ENCODE measurements at places on chromosomes 4 and X.
A peak's percentile ranks its signal among the peaks of the same experiment; 100 is the strongest.

GRCh38 chr4:178296669-178297068, 854.4 kb upstream of the AGA start:
- no peak for DNase-seq

DNA sequence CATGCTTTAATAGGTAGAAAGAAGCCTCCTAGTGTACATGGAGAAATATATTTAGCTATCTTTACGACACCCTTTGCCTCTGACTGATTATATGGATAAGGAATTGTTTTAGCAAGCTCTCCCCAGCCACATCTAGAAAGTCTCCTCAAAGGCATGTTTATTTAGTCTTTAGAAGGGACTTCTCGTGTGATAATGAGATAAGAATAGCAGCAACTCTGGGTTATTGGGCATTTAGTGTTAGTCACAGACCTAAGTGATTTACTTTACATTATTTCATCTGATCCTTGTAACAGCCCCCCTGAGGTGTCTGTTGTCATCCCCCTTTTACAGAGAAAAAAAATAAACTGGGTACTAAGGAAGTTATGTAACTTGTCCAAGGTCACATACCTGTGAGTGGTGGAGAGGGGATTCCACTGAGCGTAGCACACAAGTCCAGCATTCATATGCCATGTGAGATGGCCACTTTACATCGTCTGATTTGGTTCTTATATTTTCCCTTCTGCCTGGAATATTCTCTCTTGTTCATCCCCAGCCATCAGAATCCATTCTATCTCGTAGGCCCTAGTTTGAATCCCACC, 77.7 kb downstream of the TSPAN7 start:
- DNase-seq: no peak

DNA sequence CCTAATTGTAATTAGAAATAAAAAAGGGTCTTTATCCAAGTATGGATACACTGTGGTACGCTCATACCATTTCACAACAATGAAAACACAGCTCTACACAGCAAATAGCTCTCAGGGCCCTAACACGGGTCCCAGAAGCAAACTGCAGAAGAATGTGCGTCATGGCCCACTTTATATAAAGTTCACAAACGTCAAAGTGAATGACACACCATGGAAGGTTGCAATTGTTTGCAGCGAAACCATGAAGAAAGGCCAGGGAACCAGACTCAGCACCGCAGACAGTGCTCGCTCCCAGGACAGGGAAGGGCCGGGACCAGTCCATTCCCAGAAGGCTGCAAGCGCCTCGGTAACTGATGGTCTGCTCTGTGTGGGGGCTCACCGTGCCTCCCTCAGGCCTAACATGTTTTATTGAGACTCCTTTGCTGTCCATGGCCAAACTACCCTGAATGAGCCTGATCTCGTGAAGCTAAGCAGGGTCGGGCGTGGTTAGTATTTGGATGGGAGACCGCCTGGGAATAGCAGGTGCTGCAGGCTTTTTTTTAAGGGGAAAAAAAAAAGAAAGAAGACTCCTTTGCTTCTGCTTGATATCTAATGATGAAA, 47.8 kb downstream of the ACOX3 start:
- DNase-seq: no peak

GRCh38 chr4:123444290-123444731, 47.7 kb downstream of the SPRY1 start:
- peak; percentile 59 for DNase-seq

GRCh38 chrX:85994228-85994627, 53.1 kb downstream of the CHM start:
- no peak for DNase-seq

GRCh38 chrX:9988762-9989161, 21.6 kb downstream of the CLDN34 start:
- no peak for DNase-seq

GRCh38 chr4:78186597-78187543, 129.7 kb downstream of the FRAS1 start:
- no peak for DNase-seq

GRCh38 chr4:26413582-26413981, 76.7 kb downstream of the CCKAR start:
- no peak for DNase-seq

GRCh38 chr4:184911310-184911709, 85.5 kb upstream of the ACSL1 start:
- peak; percentile 50 for DNase-seq

GRCh38 chr4:22911285-22911684, 218.5 kb downstream of the GBA3 start:
- no peak for DNase-seq
